A172 (cell line): ENCODE measurements at places on chromosomes 2 and 18. TPM values are rescaled to one million over a fixed set of nuclear protein-coding genes. Genes with fewer than 3 reads are reported as not detected.

LTBP1 gene
- 12.1 and 14.0 TPM in 2 replicates for total RNA-seq

PTH2R gene
- total RNA-seq, result not detected in 2 replicates

FARSB gene
- total RNA-seq, result 47.5 and 51.8 TPM in 2 replicates

CABYR gene
- 16.3 and 24.6 TPM in 2 replicates for total RNA-seq

RESP18 gene
- total RNA-seq, result not detected in 2 replicates

ZBTB7C gene
- total RNA-seq, result 1.4 and 3.4 TPM in 2 replicates

TCF4 gene
- 55.0 and 100.0 TPM in 2 replicates for total RNA-seq

AGFG1 gene
- 47.0 and 69.9 TPM in 2 replicates for total RNA-seq

POTEI gene
- not detected in 2 replicates for total RNA-seq

ALPP gene
- total RNA-seq, result 0.84 and 2.1 TPM in 2 replicates

FSHR gene
- not detected in 2 replicates for total RNA-seq

REG1B gene
- total RNA-seq, result not detected in 2 replicates

PARD6G gene
- total RNA-seq, result 4.8 and 8.8 TPM in 2 replicates

DRC1 gene
- 0.43 TPM in 1 of 2 replicates, not detected in the other for total RNA-seq

CENPA gene
- total RNA-seq, result 35.8 and 44.3 TPM in 2 replicates

TXNDC2 gene
- 0.05 and 0.26 TPM in 2 replicates for total RNA-seq

CAD gene
- 27.5 and 30.9 TPM in 2 replicates for total RNA-seq

HES6 gene
- total RNA-seq, result 28.6 and 31.7 TPM in 2 replicates

NDC80 gene
- total RNA-seq, result 68.7 and 72.7 TPM in 2 replicates

SP9 gene
- 0.74 TPM in 1 of 2 replicates, not detected in the other for total RNA-seq

SPEG gene
- 30.0 and 32.9 TPM in 2 replicates for total RNA-seq

DBI gene
- 226 and 257 TPM in 2 replicates for total RNA-seq

DSG4 gene
- total RNA-seq, result not detected in 2 replicates

ABCB11 gene
- total RNA-seq, result not detected in 2 replicates

PRSS56 gene
- not detected in 2 replicates for total RNA-seq

CNOT9 gene
- 99.4 and 114 TPM in 2 replicates for total RNA-seq

SOWAHC gene
- total RNA-seq, result 15.1 and 17.5 TPM in 2 replicates

ACADL gene
- total RNA-seq, result not detected in 2 replicates

GALNT1 gene
- 144 TPM in 2 replicates for total RNA-seq

INHA gene
- total RNA-seq, result 0.86 TPM in 1 of 2 replicates, not detected in the other

HYCC2 gene
- total RNA-seq, result 8.6 and 22.8 TPM in 2 replicates

RIT2 gene
- total RNA-seq, result 0.12 TPM in 1 of 2 replicates, not detected in the other

TFPI gene
- 166 and 226 TPM in 2 replicates for total RNA-seq

CNGA3 gene
- total RNA-seq, result not detected in 2 replicates

CCDC68 gene
- 0.07 TPM in 1 of 2 replicates, not detected in the other for total RNA-seq

SERPINB3 gene
- total RNA-seq, result not detected in 2 replicates

GAD1 gene
- total RNA-seq, result 9.9 and 15.2 TPM in 2 replicates

GALNT13 gene
- total RNA-seq, result 0.05 and 0.36 TPM in 2 replicates

IL1R1 gene
- 1.7 and 2.6 TPM in 2 replicates for total RNA-seq

NCKAP5 gene
- total RNA-seq, result 0.07 and 3.7 TPM in 2 replicates

HDHD2 gene
- 18.2 and 22.3 TPM in 2 replicates for total RNA-seq

VIL1 gene
- not detected in 2 replicates for total RNA-seq

MAIP1 gene
- total RNA-seq, result 29.8 and 37.3 TPM in 2 replicates

USP40 gene
- 62.0 and 70.1 TPM in 2 replicates for total RNA-seq

CHAC2 gene
- total RNA-seq, result 22.5 and 30.9 TPM in 2 replicates
